Astrocyte of the hippocampus (primary cell): ENCODE measurements at places on chromosomes 11 and 22.

DNA sequence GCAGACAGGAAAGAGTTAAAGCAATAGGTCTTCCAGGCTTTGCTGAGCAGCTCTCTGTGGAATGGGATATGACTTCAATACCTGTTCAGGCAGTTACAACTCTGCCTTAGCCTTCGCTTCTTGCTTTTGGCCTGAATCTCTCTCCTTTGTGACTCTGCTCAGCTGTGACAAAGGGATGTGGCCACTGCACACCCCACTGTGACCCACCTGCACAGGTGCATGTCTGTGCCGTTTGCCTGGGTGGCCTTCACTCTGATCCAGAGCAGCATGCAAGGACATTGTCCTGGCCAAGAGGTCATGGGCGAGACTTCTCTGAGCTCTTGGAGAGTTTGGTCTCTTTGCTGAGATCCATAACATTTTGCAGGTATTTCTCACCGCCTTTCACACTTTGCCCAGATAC is 891.3 kb downstream of the BRD1 start:
- no peak for DNase-seq

- no peak for DNase-seq
These were observed 20.0 kb downstream of the LDLRAD3 start for GRCh38 chr11:35963911-35964310.

GRCh38 chr11:117217141-117218084 is 14.5 kb downstream of the PCSK7 start:
- DNase-seq = peak; percentile 74

DNA sequence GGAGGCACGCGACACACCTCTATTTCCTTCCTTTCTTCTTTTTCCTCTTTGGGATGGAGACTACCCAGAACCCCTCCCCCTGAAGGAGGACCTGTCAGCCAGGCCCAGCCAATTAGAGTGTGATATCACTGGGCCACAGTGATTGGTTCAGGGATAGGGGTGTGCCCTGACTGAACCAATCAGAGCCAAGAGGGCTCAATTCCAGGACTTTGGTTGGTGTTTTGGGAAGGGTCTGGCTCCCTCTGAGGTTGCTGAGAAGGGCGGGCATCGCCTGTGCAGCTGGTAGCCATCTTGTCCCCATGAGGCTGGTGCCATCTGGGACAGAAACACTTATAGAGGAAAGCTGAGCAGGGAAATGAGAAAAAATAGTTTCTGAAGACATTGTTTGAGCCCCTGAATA is 71.4 kb downstream of the CHST1 start:
- no peak for DNase-seq

GRCh38 chr22:19689408-19689807 is 24.9 kb upstream of the SEPTIN5 start:
- DNase-seq = peak; percentile 28

DNA sequence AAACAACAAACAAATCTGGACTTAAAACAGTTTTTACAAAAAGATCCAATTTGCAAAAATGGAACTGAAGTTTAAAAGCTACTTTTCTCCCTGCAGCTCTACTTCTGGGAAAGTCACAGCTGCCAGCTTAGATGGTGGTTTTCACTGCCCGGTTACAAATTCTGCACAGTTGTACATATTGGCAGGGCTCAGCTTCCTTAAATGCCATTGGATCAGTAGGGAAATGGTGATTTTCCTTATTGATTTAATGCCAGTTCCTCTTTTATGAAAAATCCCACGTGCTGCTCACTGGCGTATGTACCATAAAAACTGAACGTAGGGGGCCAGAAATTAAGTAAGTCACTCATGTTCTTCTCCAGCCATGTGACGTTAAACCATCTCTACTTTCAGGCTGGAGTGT is 22.8 kb downstream of the GRAP2 start:
- DNase-seq = no peak

GRCh38 chr22:43412808-43413795 is 1.3 kb downstream of the MPPED1 start:
- no peak for DNase-seq

DNA sequence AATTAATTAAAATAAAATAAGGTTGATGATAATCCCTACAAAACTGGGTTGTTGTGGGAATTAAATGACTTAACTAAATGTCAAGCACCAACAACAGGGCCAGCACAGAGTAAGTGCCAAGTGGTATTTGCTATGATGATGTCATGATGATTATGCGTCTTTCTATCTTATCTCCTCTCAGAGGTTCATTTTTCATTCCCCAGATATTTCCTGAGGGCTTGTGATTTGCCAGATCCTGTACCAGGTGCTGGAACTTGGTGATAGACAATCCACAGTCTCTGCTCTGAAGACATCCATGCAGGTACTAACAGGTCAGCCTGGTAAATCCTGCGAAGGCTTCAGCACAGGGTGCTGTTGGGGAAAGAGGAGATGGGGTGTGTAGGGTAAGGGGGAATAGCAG is 8.1 kb upstream of the MYH9 start:
- DNase-seq = peak; percentile 42

GRCh38 chr11:80673566-80673965 is 1232.7 kb upstream of the TENM4 start:
- DNase-seq = peak; percentile 13

DNA sequence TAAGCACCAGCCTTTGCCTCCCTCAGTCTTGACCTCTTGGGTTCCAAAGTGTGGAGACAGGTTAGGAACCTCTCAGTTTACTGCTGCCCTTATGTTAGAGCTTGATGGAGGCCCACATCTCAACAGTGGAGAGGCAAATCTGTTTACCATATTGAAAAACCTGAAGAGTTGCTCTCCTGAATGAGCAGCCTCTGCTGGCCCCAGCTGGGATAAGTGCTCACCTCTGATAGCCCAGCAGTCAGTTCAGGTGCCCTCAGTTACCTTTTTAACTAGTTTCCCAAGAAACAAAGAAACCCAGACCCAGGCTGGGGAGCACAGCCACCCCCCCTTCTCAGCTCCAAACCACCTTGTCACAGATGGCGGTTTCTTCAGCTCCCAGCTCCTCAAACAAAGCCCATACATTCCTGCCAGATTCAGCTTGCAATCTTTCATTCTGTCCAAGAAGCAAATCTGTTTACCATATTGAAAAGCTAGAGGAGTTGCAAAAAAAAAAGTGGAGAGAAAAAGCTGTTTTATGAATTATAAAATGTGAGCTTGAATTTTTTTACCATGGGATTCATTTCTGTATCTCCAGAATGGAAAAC is 57.2 kb downstream of the PPFIBP2 start:
- DNase-seq = no peak

- DNase-seq = peak; percentile 34
These were observed 41.9 kb downstream of the TOLLIP start for GRCh38 chr11:1267441-1268100.

DNA sequence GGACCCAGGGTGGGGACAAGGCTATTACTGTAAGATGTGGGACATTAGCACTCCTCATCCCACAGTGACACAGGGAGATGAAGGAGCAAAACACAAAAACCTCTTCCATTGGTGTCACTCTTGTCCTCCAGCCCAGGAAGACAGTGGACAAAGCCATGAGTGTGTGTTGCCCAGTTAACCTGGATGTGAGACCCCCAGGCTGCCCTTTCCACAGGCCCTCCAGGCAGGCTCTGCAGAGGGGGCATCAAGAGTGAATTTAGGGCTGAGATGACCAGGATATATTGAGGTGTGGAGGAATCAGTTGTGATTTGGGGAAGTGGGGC is 111.3 kb downstream of the GGTLC2 start:
- DNase-seq = no peak

- no peak for DNase-seq
These were observed 1022.0 kb downstream of the TBC1D22A start for GRCh38 chr22:47784367-47784983.

- DNase-seq = peak; percentile 99
These were observed 26.3 kb upstream of the GRK2 start for GRCh38 chr11:67239783-67240575.

DNA sequence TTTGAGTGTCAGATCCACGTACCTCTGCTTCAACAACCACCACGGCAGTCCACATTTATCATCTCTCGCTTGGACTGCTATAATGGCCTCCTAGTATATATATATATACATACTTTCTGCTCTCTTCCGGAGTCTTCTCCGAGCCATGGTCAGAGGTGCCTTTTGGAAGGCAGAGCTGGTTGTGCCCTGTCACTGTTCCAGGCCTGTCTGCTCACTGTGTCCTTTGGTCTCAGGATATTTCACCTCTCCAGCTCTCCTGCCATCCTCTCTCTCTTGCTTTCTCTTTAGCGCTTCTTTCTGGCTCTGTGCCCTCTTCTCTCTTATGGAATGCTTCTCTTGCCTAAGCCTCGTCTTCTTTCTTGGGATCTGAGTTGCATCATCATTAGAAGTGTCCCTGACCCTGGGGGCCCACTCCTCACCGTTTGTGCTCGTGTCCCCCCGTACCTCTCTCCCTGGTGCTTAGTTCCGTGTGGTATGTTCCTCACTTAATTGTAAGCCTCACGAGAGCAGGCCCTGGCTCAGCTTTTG is 86.1 kb upstream of the RASSF10 start:
- no peak for DNase-seq

- no peak for DNase-seq
These were observed 20.9 kb downstream of the LRFN4 start for GRCh38 chr11:66877588-66878385.

- DNase-seq = no peak
These were observed 25.4 kb downstream of the TPBGL start for GRCh38 chr11:75265851-75266531.

GRCh38 chr11:67002297-67002913 is 20.5 kb upstream of the SYT12 start:
- peak; percentile 27 for DNase-seq
